ENCODE measurements at places on chromosomes 12 and 14. TPM values are rescaled to one million over a fixed set of nuclear protein-coding genes. Genes with fewer than 3 reads are reported as not detected.

Gene DIO2
- total RNA-seq, result not detected

DNA sequence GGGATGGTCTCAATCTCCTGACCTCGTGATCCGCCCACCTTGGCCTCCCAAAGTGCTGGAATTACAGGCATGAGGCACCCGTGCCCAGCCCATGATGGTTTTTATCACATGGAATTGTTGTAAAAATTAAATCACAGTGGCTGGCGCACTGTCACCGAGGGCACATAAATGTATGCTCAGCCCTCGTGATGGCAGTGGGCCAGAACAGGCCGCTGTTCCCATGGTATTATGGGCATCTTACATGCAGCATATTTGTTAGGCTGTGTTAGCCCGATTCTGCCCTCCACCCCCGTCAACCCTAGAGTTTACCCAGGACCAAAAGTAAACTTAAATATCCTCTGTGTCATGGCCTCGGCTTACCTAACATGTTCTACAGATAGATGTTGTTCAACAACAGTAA lies 48.6 kb downstream of the GPR68 start:
- no peaks in the 10 kb centered on the region for H3K27me3 ChIP-seq
- no peak overlapping the region for H3K27ac ChIP-seq
- peaks cover 43% of the 10 kb centered on the region for H3K4me1 ChIP-seq
- H3K4me3 ChIP-seq, result no peak overlapping the region
- H3K36me3 ChIP-seq, result peaks cover 76% of the 10 kb centered on the region

GRCh38 chr12:116278279-116278626 lies 760 bp upstream of the MED13L start:
- peaks cover 6% of the 10 kb centered on the region for H3K27me3 ChIP-seq
- H3K4me1 ChIP-seq, result peaks cover 50% of the 10 kb centered on the region
- no peak for DNase-seq
- peak overlapping the region; percentile 80 for H3K27ac ChIP-seq

Gene STYX
- total RNA-seq, result 16.5 TPM

DNA sequence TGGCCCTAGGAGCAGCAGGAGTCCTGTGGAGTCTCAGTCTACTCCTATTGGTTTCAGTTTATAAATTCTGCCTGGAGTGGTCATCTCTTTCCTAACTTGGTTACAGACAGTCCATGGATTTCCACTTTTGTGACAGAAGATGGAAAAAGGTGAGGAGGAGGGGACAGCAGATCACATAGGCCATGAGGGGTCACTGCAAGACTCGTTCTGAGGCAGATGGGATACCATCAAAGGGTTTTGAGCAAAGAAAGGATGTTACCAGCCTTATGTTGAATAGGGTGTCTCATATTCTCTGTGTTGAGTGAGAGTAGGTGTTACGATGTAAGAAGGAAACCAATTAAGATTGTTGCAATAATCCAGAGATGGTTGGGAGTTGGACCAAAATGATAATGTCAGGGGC lies 15.3 kb downstream of the PDE3A start:
- no peaks in the 10 kb centered on the region for H3K4me1 ChIP-seq
- DNase-seq, result no peak
- no peak overlapping the region for H3K27ac ChIP-seq
- H3K4me3 ChIP-seq, result no peak overlapping the region
- no peaks in the 10 kb centered on the region for H3K36me3 ChIP-seq

GRCh38 chr12:118299791-118300460 lies 72.8 kb downstream of the TAOK3 start:
- H3K4me1 ChIP-seq, result peaks cover 32% of the 10 kb centered on the region
- peaks cover 8% of the 10 kb centered on the region for H3K36me3 ChIP-seq
- H3K4me3 ChIP-seq, result no peak overlapping the region

GRCh38 chr14:53401646-53402045 lies 248.5 kb upstream of the DDHD1 start:
- no peak overlapping the region for H3K27ac ChIP-seq
- H3K4me3 ChIP-seq, result no peak overlapping the region
- H3K27me3 ChIP-seq, result no peaks in the 10 kb centered on the region
- DNase-seq, result no peak
- H3K36me3 ChIP-seq, result no peaks in the 10 kb centered on the region
- H3K4me1 ChIP-seq, result no peaks in the 10 kb centered on the region

GRCh38 chr12:26389343-26389742 lies 194.0 kb downstream of the SSPN start:
- DNase-seq, result no peak
- peaks cover 23% of the 10 kb centered on the region for H3K36me3 ChIP-seq
- no peak overlapping the region for H3K27ac ChIP-seq
- no peaks in the 10 kb centered on the region for H3K4me1 ChIP-seq

- no peaks in the 10 kb centered on the region for H3K36me3 ChIP-seq
- H3K27ac ChIP-seq, result no peak overlapping the region
- H3K27me3 ChIP-seq, result no peaks in the 10 kb centered on the region
Measured at GRCh38 chr12:91590966-91591638, 408.5 kb upstream of the DCN start.

Gene NKX2-8
- total RNA-seq, result not detected

DNA sequence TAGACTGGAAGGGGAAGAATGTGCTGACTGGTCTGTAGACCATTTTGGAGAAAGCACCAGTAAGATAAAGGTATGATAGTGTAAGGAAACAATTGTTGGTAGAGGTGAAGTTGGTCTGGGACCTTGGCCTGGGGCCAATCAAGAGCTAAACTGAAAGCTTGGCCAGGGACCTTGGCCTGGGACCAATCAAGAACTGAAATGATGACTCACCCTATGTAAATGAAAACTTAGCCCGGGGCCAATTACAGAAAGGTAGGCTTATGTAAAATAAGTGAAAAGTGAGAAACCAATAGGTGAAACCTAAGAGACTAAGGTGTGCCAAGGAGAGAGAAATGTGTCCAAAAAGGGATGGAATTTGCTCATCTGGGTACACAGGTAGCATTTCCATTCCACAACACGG lies 776.0 kb downstream of the C12orf50 start:
- no peaks in the 10 kb centered on the region for H3K4me1 ChIP-seq
- no peak for DNase-seq
- no peak overlapping the region for H3K27ac ChIP-seq
- no peaks in the 10 kb centered on the region for H3K27me3 ChIP-seq
- H3K36me3 ChIP-seq, result no peaks in the 10 kb centered on the region
- H3K4me3 ChIP-seq, result no peak overlapping the region

DNA sequence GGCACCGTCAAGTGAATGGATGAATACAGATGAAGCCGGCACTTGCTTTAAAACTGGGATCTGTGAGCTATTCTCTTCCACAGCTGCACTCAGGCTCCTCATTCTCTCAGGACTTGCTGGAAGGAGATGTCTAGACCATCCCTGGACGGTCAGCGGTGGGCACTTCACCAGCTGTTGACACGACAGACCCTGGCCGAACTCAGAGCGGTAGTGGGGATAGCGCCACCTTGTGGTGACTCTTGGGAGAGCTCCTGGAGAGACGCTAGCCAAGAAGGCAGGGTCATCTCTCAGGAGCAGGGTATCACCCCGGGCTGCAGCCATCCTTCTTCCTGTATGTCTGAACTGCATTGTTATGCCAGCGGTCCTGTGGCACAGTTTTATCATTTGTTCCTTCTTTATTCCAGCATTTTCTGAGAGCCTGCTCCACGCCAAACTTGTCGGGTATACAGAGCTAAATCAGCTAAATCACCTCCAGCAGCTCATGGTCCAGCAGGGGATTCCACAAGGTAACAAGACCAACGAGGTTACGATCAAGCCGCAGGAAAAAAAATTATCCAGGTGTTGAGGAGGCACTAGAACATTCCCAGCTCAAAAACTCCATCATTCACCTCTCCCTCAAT lies 10.0 kb downstream of the WNT1 start:
- H3K4me1 ChIP-seq, result peaks cover 6% of the 10 kb centered on the region
- no peak overlapping the region for H3K4me3 ChIP-seq
- peaks cover 68% of the 10 kb centered on the region for H3K27me3 ChIP-seq
- peak; percentile 62 for DNase-seq

Gene SERPINA12
- not detected for total RNA-seq

DNA sequence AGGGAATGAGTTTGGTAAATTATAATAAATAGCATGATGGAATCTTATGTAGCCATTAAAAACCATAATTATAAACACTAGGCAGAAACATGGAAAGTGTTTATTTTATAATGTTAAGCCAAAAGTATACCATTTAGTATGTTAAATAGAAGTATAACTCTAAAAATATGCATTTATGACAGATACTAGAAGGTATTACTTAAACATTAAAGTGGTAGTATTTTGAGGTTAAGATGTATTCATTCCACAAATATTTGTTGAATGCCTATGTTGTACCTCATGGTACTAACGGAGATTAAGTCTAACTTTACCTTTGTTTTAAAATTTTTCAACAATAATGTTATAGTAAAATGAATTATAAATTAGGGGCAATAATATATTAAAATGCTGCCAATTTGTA lies 24.1 kb downstream of the TTC8 start:
- H3K27ac ChIP-seq, result no peak overlapping the region
- no peak for DNase-seq
- no peak overlapping the region for H3K4me3 ChIP-seq
- no peaks in the 10 kb centered on the region for H3K4me1 ChIP-seq
- H3K36me3 ChIP-seq, result no peaks in the 10 kb centered on the region

Gene LIN7A
- 0.48 TPM for total RNA-seq

Gene KRT83
- not detected for total RNA-seq

GRCh38 chr14:33377596-33378390 lies 439.1 kb downstream of the NPAS3 start:
- H3K27ac ChIP-seq, result no peak overlapping the region
- no peaks in the 10 kb centered on the region for H3K4me1 ChIP-seq
- no peak overlapping the region for H3K4me3 ChIP-seq

Gene PRH2
- not detected for total RNA-seq

Gene ANKRD9
- 17.0 TPM for total RNA-seq

- H3K27me3 ChIP-seq, result peaks cover 9% of the 10 kb centered on the region
- peak overlapping the region; percentile 82 for H3K27ac ChIP-seq
- H3K36me3 ChIP-seq, result no peaks in the 10 kb centered on the region
- peak; percentile 43 for DNase-seq
- peaks cover 45% of the 10 kb centered on the region for H3K4me1 ChIP-seq
- peak overlapping the region; percentile 45 for H3K4me3 ChIP-seq
Measured at GRCh38 chr12:51395283-51396230, 4.4 kb upstream of the GALNT6 start.

DNA sequence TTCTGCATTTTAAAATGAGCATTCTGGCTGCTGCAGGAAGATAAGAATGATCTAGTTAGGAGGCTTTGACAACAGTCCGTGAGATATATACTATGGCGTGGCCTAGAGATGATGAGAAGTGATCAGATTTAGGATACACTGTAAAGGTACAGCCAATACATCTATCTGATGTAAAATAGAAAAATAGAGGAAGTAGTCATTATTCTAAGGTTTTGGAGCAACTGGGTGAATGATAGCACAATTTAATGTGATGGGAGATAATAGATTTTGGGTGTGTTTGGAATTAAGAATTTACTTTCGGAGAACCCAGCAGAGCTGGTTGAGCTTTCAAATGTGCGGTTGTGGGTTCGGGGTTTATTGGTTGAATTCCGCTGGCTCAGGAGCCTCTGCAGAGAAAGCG lies at the start of gene ANP32D:
Gene ANP32D, plus strand, starts transcription at position 301 of the 400 bp plus-strand sequence. CDS start 106 bp downstream, outside the sequence.
- no peaks in the 10 kb centered on the region for H3K27me3 ChIP-seq
- H3K4me3 ChIP-seq, result no peak within 1 kb of the TSS
- H3K27ac ChIP-seq, result no peak within 1 kb of the TSS
- no peaks in the 10 kb centered on the region for H3K36me3 ChIP-seq
- DNase-seq, result no peak

Gene SMAGP
- total RNA-seq, result 0.44 TPM

Gene COX8C
- not detected for total RNA-seq

GRCh38 chr14:90715495-90715894 lies 100.7 kb downstream of the TTC7B start:
- H3K36me3 ChIP-seq, result no peaks in the 10 kb centered on the region
- no peaks in the 10 kb centered on the region for H3K4me1 ChIP-seq
- no peak overlapping the region for H3K4me3 ChIP-seq
